ENCODE measurements at places on chromosomes 1 and 21.

DNA sequence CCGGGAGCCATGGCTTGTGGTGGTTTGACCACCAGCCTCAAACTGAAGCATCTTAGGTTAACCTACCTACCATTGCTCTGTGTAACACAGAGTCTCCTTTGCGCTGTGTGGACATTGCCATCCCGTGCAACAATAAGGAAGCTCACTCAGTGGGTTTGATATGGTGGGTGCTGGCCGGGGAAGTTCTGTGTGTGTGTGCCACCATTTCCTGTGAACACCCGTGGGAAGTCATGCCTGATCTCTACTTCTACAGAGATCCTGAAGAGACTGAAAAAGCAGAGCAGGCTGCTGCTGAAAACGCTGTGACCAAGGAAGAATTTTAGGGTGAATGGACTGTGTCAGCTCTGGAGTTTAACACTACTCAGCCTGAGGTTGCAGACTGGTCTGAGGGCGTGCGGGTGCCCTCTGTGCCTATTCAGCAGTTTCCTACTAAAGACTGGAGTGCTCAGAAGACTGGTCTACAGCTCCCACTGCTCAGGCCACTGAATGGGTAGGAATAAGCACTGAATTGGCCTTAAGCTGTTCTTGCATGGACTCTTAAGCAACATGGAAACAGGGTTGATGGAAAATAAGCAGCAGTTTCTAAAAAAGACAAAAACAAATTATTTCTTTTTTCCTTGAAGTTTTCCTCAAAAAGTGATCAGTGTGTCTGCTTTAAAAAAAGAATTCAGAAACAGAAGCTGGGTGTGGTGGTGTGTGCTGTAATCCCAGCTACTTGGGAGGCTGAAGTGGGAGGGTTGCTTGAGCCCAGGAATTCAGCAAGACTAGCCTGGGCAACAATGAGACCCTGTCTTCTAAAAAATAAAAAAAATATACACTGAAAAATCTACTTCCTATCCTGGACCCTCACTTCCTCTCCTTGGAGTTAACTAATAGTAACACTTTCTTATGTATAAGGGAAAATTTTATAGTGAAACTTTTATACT lies 14.6 kb downstream of the CEP350 start:
- DNase-seq, result no peak

DNA sequence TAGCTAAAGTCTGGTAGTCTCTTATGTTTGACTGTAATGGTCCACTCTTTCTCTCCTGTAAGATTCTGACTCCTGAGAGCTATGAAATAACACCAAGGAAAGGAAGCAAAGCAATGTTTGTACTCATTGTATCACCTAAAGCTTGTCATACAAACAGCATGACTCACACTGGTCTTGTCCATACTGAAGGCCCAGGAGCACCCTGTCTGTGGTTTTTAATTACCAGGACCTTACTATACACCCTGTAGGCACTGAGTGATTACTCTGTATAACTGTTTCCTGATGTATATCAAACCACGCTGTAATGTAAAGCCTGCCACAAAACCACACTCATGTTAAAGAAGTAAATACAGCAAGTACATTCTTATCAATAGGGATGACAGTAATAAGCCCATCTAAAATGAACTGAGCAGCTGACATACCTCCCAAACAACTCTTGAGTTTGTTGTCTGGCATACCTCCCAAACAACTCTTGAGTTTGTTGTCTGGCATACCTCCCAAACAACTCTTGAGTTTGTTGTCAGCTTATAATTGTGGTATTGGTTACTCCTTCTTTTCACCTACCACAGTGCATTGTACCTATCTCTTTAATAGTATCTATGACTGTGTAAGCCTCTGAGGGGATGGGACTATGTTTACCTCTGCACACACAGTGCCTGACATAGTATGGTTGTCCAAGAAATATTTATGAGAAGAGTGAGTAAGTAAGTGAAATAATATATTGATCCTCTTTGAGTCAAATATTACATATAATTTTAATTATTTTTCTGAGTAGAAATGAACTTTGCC lies 11.6 kb upstream of the TNFSF18 start:
- DNase-seq, result peak; percentile 70

- no peak for DNase-seq
These were observed 17.4 kb downstream of the TFAP2E start for GRCh38 chr1:35590476-35591040.

GRCh38 chr1:157798211-157798610 lies 21.3 kb upstream of the FCRL2 start:
- DNase-seq, result no peak

DNA sequence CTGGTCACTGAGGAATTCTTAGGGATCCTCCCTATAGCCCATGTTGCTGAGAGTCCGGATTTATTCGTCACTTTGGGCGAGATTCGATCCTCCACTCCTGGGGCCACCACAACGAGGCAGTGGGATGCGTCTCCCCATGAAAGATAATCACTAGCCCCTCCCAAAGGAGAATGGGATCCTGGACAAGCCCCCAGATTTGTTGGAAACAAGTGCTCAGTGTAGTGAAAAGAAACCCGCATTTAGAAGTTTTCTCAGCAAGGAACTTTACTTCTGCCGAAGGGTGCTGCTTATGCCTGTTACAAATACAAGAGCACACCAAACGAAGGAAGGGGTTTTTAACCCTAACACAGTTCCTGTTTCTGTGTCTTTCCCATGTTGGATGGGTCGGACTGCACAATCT lies 83.3 kb downstream of the ZFYVE9 start:
- DNase-seq, result no peak

DNA sequence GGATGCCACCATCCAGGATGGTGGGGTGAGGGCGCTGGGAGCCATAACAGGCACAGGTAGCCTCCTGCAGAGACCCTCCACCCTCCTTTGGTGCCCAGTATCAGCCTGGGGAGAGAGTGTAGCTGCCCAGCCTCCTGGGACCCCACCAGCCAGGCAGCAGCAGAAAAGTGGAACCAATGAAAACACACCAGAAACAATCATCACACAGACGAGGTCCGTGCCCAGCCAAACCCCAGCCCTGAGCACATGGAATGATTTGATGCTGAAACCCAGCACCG lies 285.1 kb downstream of the PTPRU start:
- DNase-seq, result no peak

GRCh38 chr1:35369922-35370671 lies 101.6 kb downstream of the ZMYM4 start:
- peak; percentile 68 for DNase-seq

DNA sequence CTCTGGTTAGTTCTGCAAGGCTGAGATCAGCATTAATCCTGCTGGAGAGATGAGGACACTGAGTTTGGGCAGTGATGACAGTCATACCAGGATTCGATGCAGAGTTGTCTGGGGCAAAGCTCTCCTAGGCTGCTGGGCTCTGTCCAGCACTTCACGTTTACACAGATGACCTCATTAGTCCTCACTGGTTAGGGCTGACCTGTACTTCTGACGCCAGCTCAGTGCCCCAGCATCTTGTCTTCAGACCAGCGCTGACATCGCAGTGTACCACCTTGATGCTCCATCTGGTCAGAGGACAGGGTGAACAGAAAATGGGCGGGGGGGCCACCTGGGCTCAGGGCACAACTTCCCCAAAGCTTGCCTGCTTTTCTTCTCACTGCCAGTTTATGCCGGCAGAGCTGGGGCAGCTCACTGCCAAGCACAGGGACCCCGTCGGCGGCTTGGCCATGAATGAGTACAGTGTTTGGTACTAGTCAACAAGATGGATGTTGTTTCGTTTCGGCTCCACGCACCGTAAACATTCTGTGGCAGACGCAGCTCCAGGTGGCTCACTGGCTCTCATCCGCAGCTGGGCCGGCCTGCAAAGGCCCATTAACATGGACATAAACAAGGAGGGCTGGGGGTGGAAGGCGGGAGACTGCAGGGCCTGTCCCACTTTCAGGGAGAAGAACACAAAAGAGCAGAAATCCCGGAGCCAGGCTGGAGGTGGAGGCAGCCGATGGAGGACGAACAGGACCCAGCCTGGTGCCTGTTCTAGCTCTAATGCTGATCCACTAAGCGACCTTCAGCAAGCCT lies 118.7 kb downstream of the GLIS1 start:
- DNase-seq, result no peak

DNA sequence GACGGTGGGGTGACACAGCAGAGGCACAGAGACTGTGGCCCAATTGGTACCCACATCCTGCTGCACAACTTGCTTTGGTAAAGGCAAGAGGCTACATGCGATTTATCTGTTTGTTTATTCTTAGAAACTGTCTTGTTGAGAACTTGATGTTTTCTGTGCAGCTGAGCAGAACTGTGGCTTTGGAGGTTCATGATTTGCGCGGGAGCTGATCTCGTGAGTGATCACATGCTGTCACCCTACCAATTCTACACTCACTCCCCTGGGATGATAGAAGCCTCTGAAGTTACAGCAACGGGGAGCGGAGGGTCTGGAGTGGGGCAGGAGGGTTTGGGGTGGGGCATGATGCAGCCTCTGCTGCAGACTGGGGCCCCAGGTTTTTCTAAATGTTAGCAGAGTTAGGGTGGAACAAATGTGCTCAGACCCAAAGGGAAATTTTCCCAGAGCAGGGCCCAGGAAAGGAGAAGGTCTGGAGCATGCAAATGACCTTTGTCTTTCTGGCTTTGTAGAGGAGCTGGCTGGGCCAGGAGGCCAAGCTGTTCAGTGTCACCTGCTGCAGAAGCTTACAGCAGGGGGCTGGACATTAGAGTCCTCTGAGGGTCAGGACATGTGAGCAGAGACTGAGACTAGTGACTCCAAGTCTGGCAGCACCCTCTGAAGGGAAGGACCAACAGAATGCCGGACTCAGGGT lies 83.6 kb downstream of the GRIK3 start:
- no peak for DNase-seq

- no peak for DNase-seq
These were observed 6.1 kb upstream of the ADAMTS1 start for GRCh38 chr21:26851109-26851944.

GRCh38 chr21:31920275-31920674 lies 47.5 kb downstream of the HUNK start:
- no peak for DNase-seq

DNA sequence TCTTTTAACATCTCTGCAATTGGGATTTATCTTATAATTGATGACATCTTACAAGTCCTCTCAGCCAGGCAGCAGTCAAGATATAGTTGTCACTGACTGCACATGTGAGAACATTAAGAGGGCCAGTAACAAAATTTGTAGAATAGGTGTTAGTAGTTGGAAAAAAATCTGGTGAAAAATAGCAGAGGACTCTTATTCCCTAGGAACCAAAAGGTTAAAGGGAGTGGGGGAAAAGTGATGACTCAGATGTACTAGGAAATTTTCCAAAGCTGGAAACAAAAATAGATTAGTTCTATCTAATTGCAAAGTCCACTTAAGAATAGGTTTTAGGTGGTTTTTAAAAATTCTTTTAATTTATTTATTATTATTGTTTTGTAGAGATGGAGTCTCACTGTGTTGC lies 3.6 kb downstream of the NUP210L start:
- DNase-seq, result no peak

- peak; percentile 53 for DNase-seq
These were observed 94.5 kb downstream of the SYT2 start for GRCh38 chr1:202615501-202616354.

DNA sequence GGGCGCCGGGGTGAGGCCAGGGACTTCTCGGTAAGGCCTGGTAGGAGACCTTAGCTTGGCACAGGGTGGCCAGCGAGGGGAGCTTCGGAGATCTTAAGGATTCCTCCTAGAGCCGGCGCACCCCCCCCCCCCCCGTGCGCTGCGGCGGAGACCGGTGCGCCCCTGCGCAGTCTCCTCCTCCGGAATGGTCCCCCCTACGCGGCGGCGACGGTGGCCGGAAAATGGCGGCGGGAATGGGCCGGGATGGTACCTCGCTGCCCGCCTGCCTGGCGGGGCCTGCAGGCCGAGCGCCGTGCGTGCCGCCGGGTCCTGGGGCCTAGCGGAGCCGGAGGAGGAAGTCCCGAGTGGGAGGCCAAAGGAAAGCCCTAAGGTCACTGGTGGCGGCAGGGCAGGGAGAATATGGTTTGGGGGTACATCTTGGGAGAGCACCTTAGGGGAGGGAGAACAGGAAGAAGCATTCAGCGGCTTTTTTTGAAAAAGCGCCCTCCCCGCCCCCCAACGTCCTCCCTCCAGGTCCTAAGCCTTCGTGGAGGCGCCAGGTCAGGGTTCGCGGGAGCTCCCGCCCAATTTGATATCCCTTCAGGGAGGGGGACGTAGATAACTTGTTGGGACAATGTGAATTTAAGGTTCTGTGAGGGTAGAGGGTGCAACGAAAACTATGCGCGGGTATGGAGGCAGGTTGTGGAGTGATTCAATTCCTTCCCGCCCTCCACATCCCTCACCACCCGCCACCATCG lies 429 bp downstream of the SRRM1 start:
- DNase-seq, result no peak

- no peak for DNase-seq
These were observed 122.2 kb upstream of the BARHL2 start for GRCh38 chr1:90839323-90839722.

DNA sequence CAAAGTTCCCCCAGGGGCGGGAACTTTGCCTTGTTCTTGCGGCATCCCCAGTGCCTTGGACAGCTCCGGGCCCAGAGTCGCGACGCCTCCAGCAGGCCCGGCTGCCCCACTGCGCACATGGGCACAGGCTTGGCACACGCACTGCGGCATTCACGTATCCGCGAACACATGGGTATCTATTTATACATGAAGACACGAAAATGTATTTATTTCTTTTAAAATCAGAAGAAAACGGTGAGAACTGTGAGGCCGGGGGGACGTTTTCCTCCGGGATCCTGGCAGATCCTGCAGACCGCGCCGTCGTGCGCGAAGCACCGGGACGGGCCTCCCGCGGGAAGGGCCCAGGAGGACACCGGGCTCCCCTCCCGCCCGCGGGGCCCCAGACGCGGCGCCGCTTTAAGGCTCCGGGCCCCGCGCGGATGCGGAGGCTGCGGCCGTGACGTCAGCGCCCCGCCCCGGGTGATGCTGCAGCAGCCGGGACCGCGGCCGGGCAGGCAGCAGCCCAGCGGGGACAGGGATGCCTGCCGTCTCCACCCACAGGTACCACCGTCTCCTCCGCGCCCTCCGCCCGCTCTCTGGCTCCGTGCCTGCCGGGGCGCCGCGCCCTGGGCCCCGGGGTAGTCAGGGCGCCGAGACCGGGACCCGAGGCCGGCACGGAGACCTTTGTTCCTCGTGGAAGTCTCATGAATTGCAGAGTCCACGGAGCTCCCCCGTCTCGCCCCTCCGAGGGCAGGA lies at the start of gene SLC45A1:
SLC45A1 (plus strand) TSS at position 468 of the 735 bp plus-strand sequence. CDS start 6,216 bp downstream, outside the sequence.
- peak; percentile 48 for DNase-seq

DNA sequence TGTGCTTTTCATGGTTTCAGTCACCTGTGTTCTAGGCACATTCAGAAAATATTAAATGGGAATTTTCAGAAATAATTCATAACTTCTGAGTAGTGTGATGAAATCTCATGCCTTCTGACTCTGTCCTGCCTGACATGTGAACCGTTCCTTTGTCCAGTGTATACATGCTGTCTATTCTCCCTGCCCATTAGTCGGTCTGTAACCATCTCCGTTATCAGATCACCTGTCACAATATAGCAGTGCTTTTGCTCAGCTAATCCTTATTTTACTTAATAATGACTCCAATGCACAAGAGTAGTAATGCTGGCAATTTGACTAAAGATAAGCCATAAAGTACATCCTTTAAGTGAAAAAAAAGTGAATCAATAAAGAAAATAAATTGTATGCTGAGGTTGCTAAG lies 597.5 kb downstream of the BRINP3 start:
- no peak for DNase-seq

- DNase-seq, result peak; percentile 63
These were observed 576.6 kb downstream of the ADGRL2 start for GRCh38 chr1:82377201-82377884.

- peak; percentile 42 for DNase-seq
These were observed 838 bp downstream of the CCDC28B start for GRCh38 chr1:32201011-32201855.

Measured in brain microvascular endothelial cell (primary cell).